ENCODE measurements at places on chromosomes 6 and 20.
A peak's percentile ranks its signal among the peaks of the same experiment; 100 is the strongest.

- DNase-seq, result no peak
These were observed 189.0 kb downstream of the LRFN2 start for GRCh38 chr6:40398034-40398691.

GRCh38 chr20:7085467-7085866 is 318.0 kb downstream of the BMP2 start:
- no peak for DNase-seq

- DNase-seq, result no peak
These were observed 47.2 kb downstream of the KCNS1 start for GRCh38 chr20:45053430-45054351.

DNA sequence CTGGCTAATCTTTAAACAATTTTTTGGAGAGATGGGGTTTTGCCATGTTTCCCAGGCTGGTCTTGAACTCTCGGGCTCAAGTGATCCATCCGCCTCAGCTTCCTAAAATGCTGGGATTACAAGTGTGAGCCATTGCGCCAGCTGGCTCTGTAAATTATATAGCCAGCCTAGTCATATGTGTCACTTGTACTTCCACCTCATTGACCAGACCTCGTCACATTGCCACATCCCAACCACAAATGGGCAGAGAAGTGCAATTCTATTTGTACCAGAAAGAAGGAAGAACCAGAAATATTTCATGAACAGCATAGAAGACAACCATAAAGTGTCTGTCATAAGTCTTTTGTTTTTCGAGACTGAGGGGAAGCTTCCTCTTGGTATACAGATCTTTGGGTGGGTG is 304.9 kb upstream of the RNF24 start:
- no peak for DNase-seq

GRCh38 chr6:167699141-167699931 is 127.4 kb upstream of the AFDN start:
- no peak for DNase-seq

- DNase-seq, result no peak
These were observed 52.9 kb upstream of the PMEPA1 start for GRCh38 chr20:57762531-57763234.

- DNase-seq, result no peak
These were observed 375.1 kb downstream of the BTBD9 start for GRCh38 chr6:38264605-38265004.

DNA sequence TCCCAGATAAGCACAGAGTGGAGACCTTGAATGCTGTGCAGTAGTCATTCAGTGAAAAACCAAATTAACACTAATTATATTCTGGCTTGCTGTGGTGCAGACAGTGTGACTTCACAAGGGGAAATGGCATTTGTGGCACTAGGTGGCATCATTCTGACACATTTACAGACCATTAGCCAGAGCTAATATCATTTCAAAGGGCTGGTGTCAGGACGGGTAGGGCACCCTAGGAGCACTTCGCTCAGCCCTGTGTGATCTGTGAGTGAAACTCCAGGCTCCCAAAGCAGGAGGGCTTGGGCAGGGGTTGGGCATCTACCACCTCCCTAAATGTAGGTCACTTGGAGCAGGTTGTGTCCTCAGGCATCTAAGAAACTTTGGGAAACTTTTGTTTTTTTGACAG is 555.8 kb downstream of the PKHD1 start:
- DNase-seq, result no peak

DNA sequence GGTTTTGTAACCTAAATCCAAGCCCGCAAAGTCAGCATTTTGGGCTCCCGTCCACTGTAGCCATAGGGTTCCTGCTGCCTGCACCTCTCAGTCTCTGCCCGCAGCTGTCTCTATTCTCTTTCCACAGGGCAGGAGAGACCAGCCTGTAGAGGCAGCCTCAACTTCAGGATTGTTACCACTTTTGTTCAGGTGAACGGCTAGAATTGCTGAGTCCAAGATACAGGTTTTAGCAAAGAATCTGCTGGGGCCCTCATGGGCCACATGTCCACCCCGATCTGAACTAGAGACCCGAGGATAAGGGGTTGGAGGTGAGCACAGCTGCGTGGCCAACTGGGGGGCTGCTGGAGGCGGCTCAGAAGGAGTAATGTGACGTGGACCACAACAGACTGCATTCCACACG is 137.7 kb upstream of the C6orf118 start:
- DNase-seq, result no peak

DNA sequence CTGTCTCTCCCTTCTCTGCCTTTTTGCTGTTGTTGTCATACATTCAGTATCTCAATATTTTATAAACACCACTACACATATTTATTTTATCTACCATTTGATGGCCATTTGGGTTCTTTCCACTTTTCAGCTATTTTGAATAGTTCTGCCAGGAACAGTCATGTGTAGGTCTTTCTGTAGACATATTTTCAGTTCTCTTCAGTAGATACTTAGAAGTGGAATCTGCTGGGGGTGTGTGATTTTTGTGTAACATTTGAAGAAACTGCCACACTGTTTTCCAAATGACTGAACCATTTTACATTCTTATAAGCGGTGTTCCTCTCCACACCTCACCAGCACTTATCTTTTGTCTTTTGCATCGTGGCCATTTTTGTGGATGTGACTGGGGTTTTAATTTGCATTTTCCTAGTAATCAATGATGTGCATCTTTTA is 197.7 kb downstream of the ARID1B start:
- no peak for DNase-seq

- peak; percentile 54 for DNase-seq
These were observed 27.5 kb upstream of the ZBTB22 start for GRCh38 chr6:33344701-33345697.

DNA sequence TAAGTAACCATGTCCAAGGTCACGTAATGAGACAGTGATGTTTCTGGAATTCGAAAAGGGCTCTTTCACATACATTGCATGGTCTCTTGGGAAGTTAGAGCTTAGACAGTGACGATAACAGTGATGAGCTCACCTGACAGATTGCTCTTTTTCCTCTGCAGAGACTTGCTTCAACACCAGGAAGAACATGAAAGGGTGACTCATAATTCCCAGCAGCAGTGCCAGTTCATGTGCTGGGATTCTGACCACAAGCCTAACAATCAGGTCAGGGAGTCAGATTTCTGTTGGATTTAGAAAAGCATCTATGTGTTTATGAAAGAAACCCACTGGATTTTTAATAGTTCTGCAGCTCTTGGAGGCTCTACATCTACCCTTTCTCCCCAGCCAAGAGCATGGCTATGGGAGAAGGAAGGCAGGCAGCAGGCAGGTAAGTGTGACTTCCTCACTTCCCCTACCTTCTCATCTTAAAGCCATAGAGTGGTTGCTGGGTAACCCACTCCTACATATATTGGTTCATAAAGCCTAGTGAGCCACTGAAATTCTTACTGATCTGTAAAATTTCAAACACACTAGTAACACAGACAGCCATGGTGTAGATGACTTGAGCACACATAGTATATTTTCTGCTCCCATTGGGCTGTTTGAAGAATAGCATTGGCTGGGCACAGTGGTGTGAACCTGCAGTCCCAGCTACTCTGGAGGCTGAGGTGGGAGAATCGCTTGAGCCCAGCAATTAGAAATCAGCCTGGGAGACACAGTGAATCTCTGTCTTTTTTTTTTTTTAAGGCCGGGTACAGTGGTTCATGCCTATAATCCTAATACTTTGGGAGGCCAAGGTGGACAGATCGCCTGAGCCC is 44.4 kb upstream of the LOC128125822 start:
- DNase-seq, result no peak

DNA sequence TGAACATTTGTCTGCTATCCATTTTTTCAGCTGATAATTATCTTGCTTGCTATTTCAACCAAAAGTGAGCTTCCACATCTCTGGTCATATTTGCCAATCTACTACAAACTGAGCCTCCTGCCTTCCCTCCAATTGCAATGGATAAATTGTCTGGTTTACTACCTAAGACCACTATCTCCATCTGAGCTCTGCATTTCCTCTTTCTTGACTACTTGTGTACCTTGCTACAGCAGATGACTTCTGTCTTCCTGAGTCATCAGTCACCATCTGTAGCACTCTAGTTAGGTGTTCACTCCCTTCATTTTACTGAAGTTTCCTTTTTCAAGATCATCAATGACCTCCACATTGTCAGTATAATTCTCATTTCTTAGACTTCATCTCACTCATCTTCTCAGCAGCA is 33.5 kb upstream of the PHIP start:
- DNase-seq, result no peak

GRCh38 chr6:13762611-13763441 is 51.2 kb upstream of the RANBP9 start:
- DNase-seq, result no peak

DNA sequence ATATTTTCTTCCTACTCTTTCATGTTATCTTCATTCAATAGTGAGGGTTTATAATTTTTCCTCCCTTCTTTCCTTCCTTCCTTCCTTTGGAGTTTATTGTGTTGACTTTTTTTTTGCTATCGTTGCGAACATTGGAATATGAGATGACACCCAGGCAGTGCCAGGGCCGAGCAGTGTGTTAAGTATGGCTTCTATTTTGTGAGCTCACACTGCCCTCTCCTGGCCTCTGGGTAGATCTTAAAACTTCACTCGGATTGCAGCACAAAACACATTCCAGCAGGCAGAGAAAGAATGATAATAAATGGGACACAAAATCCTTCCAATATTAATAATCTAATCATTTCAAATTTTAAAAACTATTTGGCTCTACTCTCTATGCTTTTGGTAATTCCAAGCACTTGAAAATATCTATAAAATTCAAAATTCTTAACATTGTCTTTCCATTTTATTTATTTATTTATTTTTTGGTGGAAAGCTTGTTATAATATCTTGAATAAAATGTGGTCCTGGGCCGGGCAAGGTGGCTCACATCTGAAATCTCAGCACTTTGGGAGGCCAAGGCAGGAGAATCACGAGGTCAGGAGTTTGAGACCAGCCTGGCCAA is 147.4 kb upstream of the OLIG3 start:
- DNase-seq, result no peak

GRCh38 chr20:62778601-62779416 is 17.5 kb upstream of the MRGBP start:
- no peak for DNase-seq

GRCh38 chr20:62066339-62066982 is 780 bp upstream of the TAF4 start:
- DNase-seq, result peak; percentile 37

DNA sequence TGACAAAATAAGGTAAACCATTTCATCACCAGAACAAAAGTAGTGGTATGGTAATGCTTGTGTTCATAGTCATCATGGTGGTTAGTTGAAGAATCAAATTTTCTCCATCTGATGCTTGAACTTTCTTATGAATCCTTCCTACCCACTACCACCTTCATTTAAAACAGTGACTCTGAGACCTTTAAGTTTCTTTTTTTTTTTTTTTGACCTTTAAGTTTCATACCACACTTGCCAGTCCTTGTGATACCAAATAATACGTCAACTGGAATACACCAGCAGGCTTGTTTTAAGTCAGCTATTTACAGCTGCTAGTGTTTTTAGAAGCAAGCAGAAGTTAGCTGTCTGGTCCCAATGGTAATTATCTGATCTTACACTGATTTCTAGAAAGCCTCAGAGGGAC is 413.4 kb upstream of the SOX4 start:
- DNase-seq, result no peak

GRCh38 chr6:121285041-121285440 is 49.2 kb downstream of the TBC1D32 start:
- DNase-seq, result no peak

- DNase-seq, result no peak
These were observed 26.2 kb downstream of the UTRN start for GRCh38 chr6:144311361-144311760.

DNA sequence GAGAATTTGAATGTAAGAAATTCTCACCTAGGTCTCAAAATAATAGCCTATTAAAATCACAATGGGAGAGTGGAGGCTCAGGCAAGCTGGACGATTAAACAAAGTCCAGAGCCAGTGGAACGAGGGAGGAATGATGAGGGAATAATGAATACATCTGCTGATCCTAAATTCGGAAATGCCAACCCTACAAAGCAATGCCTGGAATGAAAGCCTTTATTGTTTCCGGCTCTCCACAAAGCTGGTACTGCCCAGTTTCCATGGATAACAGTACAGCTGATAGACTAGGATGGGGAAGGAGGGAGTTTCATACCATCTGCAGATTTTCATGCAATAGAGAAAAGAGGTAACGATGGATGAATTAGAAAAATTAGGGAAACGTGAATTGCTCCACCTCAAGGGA is 356.1 kb downstream of the CBLN4 start:
- DNase-seq, result no peak

Data from NCI-H2227 treated with DMSO at 0.1 percent for 48 hours (cell line).